ENCODE measurements at places on chromosomes 12 and 14. TPM values are rescaled to one million over a fixed set of nuclear protein-coding genes. Genes with fewer than 3 reads are reported as not detected.

DNA sequence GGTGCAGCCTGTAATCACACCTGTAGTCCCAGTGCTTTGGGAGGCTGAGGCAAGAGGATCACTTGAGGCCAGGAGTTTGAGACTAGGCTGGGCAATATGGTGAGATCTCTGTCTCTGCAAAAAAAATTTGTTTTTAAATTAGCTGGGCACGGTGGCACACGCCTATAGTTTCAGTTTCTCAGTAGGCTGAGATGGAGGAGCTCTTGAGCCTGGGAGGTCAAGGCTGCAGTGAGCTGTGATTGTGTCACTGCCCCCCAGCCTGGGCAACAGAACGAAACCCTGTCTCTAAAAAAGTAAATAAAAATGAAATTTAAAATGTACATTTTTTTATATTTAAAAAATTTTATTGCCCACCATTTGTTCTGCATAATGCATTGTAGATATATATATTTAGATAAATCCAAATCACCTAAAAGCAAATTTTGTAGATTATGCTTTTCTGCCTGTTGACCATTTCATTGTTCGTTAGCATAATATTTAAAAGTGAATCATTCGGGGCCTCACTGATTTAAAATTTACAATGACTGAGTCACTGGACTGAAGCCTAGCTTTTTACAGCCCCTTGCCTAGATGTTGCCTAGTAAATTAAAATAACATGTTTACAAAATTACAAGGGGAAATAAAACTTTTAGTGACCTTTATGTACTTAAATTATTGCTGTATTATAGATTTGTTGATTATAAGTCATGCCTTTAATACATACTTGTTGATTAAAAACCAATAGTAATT is 87.9 kb downstream of the USP15 start:
- H3K27ac ChIP-seq, result no peak overlapping the region
- no peak for DNase-seq
- H3K36me3 ChIP-seq, result no peaks in the 10 kb centered on the region
- H3K4me3 ChIP-seq, result no peak overlapping the region
- no peaks in the 10 kb centered on the region for H3K4me1 ChIP-seq
- no peaks in the 10 kb centered on the region for H3K27me3 ChIP-seq

SERPINA5 gene
- 52.3 TPM for total RNA-seq

LMNTD1 gene
- not detected for total RNA-seq

- peak overlapping the region; percentile 1 for H3K27ac ChIP-seq
- no peak for DNase-seq
- no peak overlapping the region for H3K4me3 ChIP-seq
Measured at GRCh38 chr14:31966896-31967668, 110.0 kb upstream of the ARHGAP5 start.

ABCC9 gene
- total RNA-seq, result 9.4 TPM

GRCh38 chr12:97753332-97753731 is 290.7 kb downstream of the RMST start:
- H3K27me3 ChIP-seq, result no peaks in the 10 kb centered on the region
- no peaks in the 10 kb centered on the region for H3K36me3 ChIP-seq
- H3K4me1 ChIP-seq, result no peaks in the 10 kb centered on the region
- no peak overlapping the region for H3K27ac ChIP-seq
- no peak for DNase-seq

- H3K27ac ChIP-seq, result no peak overlapping the region
- no peaks in the 10 kb centered on the region for H3K27me3 ChIP-seq
- no peaks in the 10 kb centered on the region for H3K36me3 ChIP-seq
- no peaks in the 10 kb centered on the region for H3K4me1 ChIP-seq
Measured at GRCh38 chr14:31484754-31485153, 3.1 kb downstream of the GPR33 start.

DNA sequence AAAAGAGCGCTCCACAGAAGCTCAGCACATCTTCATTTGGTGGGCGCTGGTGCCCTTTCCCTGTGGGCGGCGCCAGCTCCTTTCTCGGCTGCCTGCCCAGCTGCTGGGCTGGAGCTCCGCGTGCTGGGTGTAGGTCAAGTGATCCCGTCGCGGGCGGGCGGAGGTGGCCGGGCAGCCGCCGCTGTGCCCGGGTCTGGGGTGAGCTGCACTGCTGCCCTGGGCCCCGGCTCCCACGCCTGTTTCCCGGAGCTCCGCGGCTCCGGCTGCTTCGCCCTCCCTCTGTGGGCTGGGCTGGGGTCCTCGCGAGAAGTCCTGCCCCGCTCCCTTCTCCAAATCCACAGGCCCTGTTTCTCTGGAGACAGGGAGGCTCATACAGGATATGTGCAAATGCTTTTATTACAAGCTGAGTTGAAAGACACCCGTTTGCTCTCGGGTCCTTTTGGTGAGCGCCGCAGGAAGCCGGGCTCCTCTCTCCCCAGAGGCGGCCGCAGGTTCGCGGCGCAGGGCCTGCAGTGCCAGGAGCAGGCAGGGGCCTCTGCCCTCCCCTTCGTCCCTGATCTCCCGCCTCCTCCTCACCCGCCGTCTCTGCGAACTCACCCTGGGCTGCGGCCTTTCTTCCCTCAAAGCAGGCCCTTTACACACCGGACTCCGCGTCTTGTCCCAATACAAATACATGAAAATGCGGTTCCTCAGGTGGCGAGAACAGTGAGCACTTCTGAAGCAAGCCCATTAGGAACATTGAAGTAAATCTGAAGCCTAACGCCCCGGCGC is 67.8 kb upstream of the CAPRIN2 start:
- H3K4me3 ChIP-seq, result peak overlapping the region; percentile 24
- no peaks in the 10 kb centered on the region for H3K4me1 ChIP-seq
- no peaks in the 10 kb centered on the region for H3K36me3 ChIP-seq
- H3K27ac ChIP-seq, result no peak overlapping the region
- H3K27me3 ChIP-seq, result no peaks in the 10 kb centered on the region

IFT43 gene
- total RNA-seq, result 19.3 TPM

DNA sequence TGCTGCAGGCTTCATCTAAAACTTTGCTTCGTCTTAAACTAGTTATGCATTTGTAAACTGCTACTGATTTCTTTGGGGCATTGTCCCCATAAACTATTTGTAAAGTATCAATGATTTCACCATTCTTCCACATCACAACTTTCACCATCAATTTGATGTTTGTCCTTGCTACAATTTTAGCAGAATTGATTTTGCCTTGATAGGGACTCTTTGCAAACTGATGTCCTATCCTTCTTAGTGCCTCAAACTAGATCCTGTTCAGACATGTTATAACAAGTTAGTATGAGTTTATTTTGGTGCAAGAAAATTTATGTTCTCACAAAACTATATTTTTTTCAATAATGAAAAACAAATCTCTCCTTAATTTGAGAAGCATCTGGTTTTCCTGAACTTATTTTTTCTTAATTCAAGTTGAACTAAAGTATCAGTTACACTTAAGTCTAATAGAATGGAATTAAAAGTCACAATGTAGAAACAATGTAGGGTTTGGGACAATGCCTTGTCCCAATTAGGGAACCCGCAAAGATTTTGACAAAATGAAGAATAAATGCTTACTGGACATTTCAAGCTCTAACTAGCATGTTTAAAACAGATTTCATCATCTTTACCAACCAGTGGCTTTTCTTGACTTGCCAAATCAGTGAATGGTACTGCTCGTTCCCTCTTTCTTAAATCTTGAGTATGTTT is 10.1 kb upstream of the ARID4A start:
- DNase-seq, result no peak
- no peak overlapping the region for H3K4me3 ChIP-seq
- no peaks in the 10 kb centered on the region for H3K27me3 ChIP-seq
- H3K4me1 ChIP-seq, result peaks cover 7% of the 10 kb centered on the region
- peaks cover 29% of the 10 kb centered on the region for H3K36me3 ChIP-seq

GRCh38 chr14:90491911-90492531 is 95.2 kb downstream of the CALM1 start:
- DNase-seq, result no peak
- no peak overlapping the region for H3K27ac ChIP-seq
- no peak overlapping the region for H3K4me3 ChIP-seq
- no peaks in the 10 kb centered on the region for H3K4me1 ChIP-seq
- H3K27me3 ChIP-seq, result no peaks in the 10 kb centered on the region
